ENCODE measurements at places on chromosomes 16 and 17.

DNA sequence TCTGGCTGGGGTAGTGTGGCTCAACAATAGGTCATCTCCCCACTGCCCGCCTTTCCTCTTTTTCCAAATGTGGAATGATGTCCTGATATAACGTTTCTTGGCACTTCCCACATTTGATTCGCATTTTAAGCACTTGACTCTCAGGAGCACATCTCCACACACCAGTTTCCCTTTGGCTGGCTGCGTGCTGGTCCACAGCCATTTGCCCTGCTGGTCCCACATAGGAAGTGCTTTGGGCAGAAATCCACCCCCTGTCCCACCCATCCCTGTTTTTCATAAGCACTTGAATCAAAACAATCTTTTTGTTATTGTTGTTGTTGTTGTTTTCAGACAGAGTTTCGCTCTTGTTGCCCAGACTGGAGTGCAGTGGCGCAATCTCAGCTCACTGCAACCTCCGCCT lies 24.0 kb upstream of the TNFRSF13B start:
- DNase-seq: no peak

GRCh38 chr17:40615068-40615840 lies 32.4 kb downstream of the SMARCE1 start:
- no peak for DNase-seq

DNA sequence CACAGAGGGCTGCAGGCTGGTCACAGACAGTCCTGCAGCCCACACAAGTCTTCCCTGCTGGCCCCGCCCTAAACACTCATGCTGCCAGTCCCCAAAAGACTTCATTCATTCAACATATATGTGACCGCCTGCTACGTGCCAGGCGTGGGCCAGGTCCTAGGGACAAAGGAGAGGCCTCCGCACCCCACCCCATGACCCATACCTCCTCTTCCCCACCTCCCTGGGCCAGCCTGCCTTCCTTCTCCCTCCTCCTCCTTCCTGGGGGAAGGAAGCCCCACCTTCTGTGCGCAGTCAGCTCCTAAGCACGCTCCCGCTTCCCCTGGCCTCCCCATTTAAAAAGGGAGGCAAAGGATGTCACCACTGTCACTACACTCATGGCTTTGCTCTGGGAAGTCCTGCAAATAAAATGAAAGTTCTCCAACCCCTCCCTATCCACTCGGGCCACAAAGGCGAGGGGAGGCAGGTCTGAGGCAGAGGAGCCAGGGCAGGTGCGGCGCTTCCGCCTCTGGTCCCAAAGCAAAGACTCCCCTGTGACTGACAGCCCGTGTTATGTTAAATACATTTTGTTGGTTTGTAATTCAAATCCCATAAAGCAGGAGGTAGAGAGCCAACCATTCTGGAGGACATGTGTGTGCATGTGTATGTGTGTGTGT lies 9.0 kb downstream of the DNAAF8 start:
- no peak for DNase-seq

- DNase-seq: no peak
Measured at GRCh38 chr16:16016388-16016964, 67.1 kb downstream of the ABCC1 start.

- peak; percentile 82 for DNase-seq
Measured at GRCh38 chr17:64635647-64636305, 26.3 kb downstream of the SMURF2 start.

DNA sequence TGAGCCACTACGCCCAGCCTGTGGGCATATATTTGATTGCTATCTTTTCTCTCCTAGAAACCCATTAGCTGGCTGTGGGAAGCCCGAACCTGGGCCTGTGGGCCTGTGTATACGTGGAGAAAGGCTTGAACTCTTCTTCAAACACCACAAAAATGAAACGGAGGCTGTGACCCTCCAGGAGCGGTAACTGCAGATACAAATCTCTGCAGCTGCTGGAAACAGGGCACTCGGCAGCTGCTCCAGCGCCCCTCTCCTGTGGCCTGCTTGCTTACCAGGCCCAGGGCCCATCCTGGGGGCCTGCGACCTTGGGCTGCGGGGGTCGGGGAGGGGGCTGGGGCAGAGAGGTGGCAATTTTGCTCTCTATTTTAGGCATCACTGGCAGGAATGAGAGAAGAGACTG lies 28.0 kb upstream of the MTSS2 start:
- DNase-seq: no peak

DNA sequence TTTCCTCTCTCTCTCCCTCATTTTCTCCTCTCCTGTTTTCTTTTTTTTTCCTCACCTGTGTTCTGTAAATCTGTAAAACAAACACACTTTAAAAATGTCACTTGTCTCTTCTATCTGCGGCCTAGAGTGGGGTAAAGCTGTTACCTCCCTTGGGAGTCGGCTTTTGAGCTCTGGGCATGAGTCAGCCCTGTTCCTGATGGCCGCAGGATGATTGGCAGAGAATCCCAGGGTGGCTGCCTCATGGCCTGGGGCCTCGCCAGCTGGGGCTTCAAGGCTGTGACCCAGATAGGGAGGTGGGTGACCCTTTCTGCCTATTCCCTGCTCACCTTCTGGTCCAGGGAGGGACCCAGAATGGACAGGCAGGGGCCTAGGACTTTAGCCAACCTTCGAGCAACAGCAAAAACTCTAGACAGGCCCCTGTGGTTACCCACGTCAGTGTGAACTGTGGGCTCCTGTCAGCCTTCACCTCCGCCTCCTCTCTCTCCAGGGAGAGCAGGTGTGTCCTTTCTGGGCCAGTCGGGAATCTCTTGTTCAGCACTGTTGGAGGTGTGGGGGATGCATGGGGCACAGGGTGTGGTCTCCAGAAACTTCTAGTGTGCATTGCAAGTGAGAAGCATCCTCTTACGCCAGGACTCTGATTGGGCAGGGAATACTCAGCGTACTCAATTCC lies 87.4 kb downstream of the RAP1GAP2 start:
- DNase-seq: no peak

GRCh38 chr17:8837563-8838075 lies 29.9 kb downstream of the PIK3R6 start:
- DNase-seq: no peak

- DNase-seq: no peak
Measured at GRCh38 chr17:67834634-67835033, 9.3 kb downstream of the BPTF start.

- DNase-seq: no peak
Measured at GRCh38 chr17:40563220-40564052, 1.8 kb downstream of the CCR7 start.

- no peak for DNase-seq
Measured at GRCh38 chr17:38896346-38896954, 26.6 kb downstream of the LASP1 start.

DNA sequence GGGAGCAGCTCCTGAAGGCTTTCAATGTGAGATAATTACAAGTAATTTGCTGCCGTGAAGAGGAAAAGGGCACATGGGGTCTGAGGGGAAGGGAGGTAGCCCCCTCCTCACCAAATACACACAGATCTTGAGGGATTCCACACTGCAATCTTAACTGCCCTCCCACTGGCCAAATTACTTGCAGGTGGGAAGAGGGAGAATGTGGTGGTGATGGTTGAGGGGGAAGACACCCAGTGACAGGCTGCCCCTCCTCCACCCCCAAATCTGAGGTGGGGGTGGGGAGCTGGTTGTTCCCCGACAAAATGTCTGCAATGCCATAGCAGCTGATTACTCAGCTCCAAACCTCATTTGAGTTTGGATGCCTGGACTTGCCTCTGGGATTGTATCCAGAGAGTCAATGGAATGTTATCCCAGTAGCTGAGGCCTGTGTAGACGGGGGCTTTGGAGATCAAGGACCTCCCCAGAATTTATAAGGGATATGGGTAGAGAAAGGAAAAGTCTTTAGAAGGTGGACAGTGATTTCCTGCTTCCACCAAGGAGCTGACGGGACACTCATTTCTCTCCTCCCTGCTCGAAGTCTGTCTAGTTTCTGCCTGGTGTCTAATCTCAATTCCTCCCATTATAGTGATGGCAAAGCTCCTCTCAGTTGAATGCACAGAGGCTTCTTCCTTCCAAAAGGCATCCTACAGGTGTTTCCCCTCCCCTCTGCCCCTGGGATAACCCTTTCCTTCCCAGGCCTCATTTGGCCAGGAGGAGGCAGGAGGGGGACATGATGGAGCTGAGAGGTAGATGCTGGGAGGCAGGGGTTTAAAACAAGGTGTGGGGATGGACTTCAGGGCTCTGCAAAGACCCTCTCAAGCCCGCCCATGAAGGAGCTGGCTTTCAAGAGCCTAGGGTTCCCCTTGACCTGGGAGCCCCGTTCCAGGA lies 8.7 kb downstream of the DLX4 start:
- no peak for DNase-seq

DNA sequence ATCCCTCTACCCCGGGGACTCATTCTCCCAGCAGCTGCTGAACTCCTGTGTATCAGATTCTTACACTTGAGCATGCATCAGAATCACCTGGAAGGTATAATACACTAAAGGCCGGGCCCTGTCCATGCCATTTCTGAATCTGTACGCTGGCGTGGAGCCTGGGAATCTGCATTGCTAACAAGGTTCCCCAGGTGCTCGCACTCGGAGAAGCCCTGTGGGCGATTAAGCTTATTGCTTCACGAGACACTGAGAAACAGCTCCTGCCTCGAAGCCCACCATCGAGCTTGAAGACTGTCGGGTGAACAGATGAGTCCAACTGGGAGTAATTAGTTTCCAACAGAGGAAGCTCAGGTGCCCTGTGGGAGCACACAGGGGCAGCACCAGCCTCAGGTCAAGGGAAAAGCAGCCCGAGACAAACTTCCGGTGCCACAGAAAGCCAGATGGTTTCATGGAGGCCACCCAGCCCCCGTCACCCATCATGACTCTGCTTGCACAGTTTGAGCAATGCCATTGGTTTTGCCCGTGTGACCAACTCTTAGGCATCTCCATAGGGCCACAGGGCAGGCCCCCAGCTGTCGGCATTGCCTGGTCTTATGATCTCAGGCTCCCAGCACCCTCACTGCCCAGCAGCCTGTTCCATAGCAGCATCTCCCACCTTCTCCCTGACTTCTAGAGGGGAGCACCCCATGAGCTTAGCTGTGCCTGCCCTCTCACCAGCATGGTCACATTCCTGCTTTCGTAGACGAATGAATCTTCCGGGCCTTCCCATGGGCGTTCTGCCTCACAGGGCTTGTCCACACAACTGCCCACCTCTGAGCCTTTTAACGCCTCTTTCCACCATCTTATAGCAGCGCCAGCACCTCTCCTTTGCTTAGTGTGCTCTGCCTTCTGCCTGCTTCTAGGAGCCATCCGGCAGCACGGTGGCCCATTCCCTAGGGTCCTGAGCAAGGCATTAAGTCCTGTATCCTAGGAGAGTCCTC lies 10.9 kb downstream of the CTRB2 start:
- no peak for DNase-seq

GRCh38 chr16:82146957-82147356 lies 23.1 kb downstream of the MPHOSPH6 start:
- DNase-seq: no peak

DNA sequence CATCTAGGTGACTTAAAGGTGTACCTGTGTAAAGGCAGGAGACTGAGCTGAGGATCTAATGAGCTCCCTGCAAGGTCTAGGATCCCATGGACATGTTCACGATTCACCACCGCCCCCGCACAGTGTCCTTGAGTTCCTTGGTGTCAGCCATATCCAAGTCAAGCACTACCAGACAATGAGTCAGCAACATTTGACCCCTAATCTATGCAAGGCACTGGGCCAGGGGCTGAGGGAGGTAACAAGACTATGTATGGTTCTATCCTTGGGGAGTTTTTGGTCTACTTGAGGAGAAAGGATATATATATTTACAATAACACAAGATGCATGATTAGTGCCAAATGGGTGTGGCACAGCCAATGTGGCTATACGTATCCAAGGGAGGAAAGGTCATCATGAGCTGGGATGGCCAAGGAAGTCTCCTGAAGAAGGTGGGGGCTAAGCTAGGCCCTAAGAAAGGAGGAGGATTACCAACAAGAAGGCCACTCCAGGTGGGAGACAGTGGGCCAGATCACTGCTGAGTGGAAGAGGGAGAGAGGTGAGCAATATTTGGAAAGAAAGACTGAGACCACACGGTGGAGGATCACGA lies 35.0 kb downstream of the ITGB3 start:
- DNase-seq: no peak

GRCh38 chr16:2520784-2521531 lies 787 bp downstream of the AMDHD2 start:
- no peak for DNase-seq

DNA sequence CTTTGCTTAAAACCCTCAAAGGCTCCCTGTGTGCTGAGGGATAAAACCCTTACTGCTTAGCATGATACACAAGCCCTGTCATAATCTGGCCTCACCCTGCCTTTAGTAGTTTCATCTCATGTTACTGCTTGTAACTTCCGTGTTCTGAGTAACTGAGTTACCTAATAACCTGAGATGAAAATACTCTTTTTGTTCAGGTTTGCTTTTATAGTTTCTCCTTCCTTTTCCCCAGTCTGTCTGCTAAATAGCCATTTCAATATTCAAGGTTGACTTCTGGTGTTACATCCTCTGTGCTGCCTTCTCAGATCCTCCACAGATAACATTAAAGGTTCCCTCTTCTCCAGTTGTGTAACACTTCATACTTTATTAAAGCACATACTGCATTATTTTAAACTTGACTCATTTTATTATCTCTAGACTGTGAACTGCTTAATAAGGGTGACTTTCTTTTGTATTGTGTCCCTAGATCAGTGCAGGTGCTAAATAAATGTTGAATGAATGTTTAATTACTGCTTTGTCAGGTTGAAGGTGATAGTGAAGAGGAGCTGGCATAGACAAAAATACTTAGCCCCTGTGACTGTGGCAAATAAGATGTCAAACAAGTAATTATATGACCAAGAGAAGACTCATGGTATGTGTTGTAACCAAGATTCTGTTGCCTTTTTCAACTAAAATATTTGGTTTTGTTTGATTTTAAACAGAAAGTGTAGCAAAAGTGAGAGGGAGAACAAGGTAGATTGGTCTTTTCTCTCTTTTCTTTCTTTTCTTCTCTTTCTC lies 47.8 kb downstream of the NFAT5 start:
- DNase-seq: no peak

DNA sequence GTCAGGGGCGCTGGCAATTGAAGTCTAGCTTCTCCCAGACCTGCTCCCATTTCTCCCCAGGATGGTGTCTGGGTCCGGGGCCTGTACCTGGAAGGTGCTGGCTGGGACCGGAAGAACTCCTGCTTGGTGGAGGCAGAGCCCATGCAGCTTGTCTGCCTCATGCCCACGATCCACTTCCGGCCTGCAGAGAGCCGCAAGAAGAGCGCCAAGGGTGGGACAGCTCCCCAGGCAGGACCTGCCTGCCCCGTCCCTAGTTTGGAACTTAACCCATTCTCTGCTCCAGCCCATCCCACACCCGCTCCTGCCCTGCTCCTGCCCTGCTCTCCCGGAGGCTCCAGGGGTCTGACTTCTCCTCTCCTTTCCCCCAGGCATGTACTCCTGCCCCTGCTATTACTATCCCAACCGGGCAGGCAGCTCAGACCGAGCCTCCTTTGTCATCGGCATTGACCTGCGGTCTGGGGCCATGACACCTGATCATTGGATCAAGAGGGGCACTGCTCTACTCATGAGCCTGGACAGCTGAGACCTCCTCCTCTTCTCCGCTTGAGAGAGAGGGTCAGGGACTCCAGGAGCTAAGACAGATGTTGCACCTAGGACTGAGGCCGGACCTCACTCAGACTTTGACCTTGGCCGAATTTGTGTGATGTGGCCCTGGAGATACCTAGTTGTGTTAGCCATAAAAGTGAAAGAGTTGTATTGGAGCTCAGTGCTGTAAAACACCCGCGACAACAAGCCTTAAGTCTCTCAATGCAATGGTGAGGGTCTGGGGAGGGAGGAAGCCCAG lies 814 bp upstream of the KDM6B start:
- DNase-seq: no peak

GRCh38 chr16:78926723-78927210 lies 673.8 kb downstream of the MAF start:
- no peak for DNase-seq

Data from BJ (cell line).